ENCODE measurements at places on chromosomes 3 and 15. TPM values are rescaled to one million over a fixed set of nuclear protein-coding genes. Genes with fewer than 3 reads are reported as not detected.
A peak's percentile ranks its signal among the peaks of the same experiment; 100 is the strongest.

The ACAN gene
- 4.1 TPM for polyA plus RNA-seq

The LRRC3B gene
- 10.0 TPM for polyA plus RNA-seq

The CYFIP1 gene
- 49.3 TPM for polyA plus RNA-seq

The CLASP2 gene
- polyA plus RNA-seq = 50.2 TPM

The IQCF6 gene
- polyA plus RNA-seq = not detected

The HYAL1 gene
- 1.7 TPM for polyA plus RNA-seq

The IGSF11 gene
- polyA plus RNA-seq = 1.7 TPM

The BOC gene
- polyA plus RNA-seq = 44.4 TPM

- DNase-seq = no peak
Measured at GRCh38 chr3:73018790-73019441, 22.3 kb downstream of the PPP4R2 start.

- no peak for DNase-seq
Measured at GRCh38 chr3:127275287-127275781, 12.5 kb downstream of the PRR20G start.

- DNase-seq = no peak
Measured at GRCh38 chr3:127330385-127330784, 42.5 kb upstream of the PRR20G start.

GRCh38 chr15:41511899-41512369 lies 1.7 kb downstream of the LTK start:
- DNase-seq = no peak

DNA sequence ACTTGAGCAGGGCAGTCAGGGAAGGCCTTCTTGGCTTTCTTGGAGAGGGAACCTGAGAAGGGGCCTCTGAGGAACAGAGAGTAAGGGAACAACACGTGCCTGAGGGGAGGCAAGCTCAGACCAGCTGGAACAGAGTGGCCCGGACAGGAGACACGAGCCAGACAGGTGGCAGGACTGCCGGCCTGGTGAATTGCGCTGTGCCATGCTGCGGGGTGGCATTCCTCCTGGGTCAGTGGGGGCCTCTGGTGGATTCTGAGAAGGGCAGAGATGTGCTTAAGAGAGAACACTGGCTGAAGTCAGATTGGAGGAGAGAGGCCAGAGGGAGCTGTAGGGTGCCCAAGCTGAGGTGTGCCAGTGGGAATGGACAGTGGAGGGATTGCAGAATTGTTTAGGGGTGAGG lies 4.9 kb downstream of the CHAC1 start:
- DNase-seq = no peak

DNA sequence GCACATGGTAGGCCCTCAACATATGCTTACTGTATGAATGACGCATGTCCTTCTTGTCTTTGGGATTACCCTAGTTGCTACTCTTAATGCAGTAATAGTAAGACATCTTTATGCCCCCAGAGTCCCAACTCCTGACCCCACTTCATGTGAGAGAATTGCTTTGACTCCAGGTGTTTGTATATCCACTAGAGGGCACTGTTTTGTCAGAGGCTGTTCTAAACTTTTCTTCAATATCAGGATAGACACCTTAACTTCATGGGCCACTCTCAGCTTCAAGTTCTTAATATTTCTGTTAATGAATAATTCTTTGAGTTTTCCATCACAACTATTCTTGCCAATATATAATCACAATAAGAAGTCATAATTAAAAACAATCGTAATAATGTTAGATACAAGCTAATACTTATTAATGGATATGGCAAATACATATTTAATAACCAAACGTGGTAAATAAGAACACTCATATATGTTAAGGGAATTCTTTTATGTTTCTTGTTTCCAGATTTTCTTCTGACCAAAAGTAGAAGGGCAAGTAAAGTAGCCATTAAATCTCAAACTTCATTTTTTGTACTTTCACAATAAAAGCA lies 337.2 kb upstream of the DNAJC19 start:
- DNase-seq = no peak

GRCh38 chr15:26537663-26538062 lies 235.2 kb downstream of the GABRB3 start:
- no peak for DNase-seq

DNA sequence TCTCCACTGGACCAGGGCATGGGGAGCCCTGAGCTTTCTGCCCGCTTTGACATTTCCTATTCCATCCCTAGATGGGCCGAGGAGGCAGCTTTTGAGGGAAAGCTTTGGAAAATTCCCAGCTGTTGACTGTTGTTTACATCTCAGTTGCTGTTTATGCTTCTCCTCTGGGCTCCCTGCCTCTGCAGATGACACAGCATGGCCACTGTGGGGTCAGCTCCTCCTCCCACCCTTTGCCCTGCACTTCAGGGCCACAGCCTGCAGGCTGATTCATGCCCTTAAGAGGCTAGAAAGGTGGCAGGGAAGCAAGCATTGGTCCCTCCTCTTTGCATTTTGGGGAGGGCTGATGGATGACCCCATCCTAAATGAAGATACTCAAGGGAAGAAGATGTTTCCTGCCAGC lies 8.5 kb upstream of the CTXND1 start:
- no peak for DNase-seq

- DNase-seq = no peak
Measured at GRCh38 chr3:174321548-174321947, 537.6 kb upstream of the NAALADL2 start.

- DNase-seq = no peak
Measured at GRCh38 chr15:44275150-44275830, 13.2 kb upstream of the GOLM2 start.

- DNase-seq = no peak
Measured at GRCh38 chr15:93109336-93110102, 20.5 kb upstream of the RGMA start.

DNA sequence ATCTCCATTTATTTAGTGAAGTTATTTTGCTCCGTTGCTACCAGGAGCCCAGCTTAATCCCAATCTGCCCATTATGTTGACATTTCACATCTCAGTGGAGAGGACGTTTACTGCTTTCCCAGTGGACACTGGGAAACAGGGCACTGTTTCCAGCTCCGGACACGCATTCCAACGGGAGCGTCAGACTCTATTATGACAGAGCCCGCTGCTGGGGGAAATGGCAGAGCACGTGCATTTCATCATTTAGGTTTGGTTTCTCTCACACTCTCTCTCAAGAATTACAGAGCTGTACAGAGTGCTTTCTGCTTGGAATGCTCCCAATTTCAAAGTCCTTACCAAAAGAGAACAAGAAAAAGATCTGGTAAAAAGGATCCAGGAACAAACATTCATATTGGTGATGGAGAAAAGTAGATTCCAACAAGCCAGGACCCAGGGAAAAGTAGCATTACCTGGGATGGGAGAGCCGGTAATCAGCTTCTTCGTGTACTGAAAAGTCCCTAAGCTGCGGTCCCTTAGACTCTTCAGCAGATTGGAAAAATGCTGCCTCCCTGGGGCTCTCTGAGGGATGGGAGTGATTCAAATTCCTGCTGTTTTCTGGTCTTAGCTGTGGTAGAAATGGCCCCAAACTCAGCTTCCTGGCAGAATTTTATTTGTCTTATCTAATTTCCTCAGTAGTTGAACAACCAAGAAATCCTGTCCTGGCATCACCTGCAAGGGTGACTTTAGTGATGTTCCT lies 136.0 kb upstream of the THBS1 start:
- DNase-seq = no peak

- DNase-seq = peak; percentile 20
Measured at GRCh38 chr3:167684388-167684993, 30.7 kb upstream of the WDR49 start.

DNA sequence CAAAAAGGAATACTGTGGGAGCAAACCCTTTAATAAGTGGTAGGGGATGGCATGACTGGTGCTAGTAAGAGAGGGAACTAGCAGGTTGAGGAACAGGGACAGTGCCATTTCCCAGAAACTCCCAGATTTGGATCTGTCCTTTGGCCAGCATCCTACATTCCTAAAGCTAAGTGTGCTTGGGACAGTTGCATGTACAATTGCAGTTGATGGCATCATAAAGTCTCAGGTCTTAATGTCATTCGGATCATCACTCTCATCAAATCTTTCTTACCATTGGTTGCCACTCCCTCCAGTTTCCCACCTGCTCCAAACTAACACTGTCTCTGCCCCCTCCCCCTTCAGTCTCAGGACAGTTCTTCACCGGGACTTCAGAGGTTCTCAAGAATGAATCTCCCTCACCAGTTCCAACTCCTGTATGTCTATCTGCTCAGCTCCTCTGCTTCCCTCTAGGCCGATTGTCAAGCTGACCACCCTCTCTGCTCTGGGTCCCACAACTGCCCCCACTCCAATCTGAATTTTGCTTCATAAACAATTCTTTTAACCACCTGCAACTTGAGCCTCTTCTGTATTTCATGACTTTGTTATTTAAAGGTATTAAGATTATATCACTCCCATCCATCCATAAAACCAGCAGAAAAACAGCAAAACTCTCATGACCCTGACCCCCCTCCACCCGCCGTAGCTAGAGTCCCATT lies 260.8 kb downstream of the CGGBP1 start:
- DNase-seq = no peak

GRCh38 chr3:4583416-4583815 lies 90.3 kb downstream of the ITPR1 start:
- peak; percentile 51 for DNase-seq

GRCh38 chr3:78312851-78313250 lies 1273.0 kb downstream of the ROBO2 start:
- DNase-seq = no peak

GRCh38 chr15:29638781-29639180 lies 183.5 kb downstream of the TJP1 start:
- DNase-seq = no peak

DNA sequence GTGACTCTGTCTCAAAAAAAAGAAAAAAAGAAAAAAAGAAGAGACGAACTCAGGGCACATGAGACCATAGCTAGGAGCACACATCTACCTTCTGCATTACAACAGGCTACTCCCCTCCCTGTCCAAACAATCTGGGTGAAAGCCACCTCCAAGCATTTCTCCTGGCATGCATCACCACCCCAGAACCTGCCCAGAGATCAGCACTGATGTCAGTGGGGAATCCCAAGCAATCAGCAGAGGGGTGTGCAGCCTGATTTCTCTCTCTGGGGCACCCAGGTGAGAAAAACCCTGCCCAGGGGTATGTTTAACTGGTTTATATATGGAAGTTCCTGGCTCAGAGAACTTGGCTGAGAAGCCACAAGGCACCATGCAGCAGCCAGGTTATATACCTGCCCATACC lies 59.4 kb downstream of the CDC25A start:
- no peak for DNase-seq

- no peak for DNase-seq
Measured at GRCh38 chr15:48423342-48423741, 92.1 kb downstream of the DUT start.

DNA sequence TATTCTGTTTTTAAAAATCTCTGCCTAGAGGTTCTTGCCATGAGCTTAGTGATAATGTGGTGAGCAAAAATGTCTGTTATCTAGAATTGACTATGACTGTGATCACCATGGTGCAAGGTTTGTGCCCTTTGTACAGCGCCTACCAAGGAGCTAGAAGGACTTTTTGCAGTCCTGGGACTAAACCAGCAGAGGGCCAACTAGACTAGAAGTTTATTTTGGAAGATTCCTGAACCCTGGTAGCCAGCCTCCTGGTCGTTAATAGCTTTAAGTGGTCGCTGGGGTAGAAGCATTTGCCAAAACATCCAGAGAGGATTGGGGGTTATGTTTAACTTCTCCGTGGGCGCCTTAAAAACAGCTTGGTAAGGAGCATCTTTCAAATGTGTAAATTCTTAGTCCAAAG lies 7.8 kb downstream of the SCG5 start:
- no peak for DNase-seq

- DNase-seq = no peak
Measured at GRCh38 chr3:170746175-170746942, 123.6 kb downstream of the RPL22L1 start.
